Renal pelvis (tissue), 12 donors: ENCODE measurements at places on chromosomes 3 and 15.

DNA sequence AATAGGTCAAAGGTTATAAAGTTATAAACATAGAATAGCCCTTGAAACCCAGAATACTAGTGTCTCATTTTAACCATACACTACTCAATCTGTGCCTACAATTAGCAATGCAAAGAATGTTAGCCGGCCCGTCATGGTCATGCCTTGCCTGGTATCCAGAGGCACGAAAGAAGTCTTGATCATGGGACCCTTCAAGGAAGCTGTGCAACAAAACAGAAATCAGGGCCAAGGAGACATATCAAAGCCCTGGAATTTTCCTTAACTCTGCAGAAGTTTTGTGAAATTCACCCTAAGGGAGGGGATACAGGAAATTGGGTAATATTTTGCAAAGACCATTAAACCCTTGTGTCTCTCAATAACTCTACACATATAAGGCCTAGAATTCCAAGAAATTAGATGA lies 482.4 kb downstream of the ROBO1 start:
- no peak for DNase-seq

DNA sequence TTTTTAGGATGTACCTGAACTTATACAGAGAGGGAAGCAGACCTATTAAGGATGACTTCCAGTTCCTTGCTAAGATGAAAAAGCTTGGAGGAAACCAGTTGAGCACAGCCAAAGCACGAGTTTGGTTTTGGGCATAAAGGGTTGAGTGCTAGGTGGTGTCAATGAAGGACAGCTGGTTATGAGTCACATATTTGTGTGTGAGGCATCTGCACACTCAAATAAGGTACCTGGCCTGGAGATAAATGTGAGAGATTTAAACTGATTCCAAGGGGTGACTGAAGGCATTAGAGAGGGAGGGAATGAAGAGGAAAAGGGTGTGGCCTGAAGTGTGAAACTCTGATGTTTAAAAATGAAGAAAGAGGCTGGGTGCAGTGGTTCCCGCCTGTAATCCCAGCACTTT lies 486.7 kb downstream of the DIPK2A start:
- DNase-seq, result no peak

DNA sequence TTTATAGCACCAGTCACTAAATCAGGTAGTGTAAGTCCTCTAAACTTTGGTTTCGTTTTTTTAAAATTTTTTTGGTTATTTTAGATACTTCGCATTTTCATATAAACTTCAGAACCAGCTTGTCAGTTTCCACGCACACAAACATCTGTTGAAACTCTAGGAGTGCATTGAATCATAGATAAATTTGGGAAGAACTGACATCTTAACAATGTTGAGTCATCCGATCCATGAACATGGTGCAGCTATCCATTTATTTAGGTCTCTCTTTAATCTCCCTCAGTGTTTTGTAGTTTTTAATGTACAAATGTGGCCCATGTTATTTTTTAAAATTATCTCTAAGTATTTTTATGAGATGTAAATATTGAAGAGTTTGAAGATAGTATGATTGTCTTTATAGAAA lies 17.7 kb downstream of the TICRR start:
- DNase-seq, result no peak

DNA sequence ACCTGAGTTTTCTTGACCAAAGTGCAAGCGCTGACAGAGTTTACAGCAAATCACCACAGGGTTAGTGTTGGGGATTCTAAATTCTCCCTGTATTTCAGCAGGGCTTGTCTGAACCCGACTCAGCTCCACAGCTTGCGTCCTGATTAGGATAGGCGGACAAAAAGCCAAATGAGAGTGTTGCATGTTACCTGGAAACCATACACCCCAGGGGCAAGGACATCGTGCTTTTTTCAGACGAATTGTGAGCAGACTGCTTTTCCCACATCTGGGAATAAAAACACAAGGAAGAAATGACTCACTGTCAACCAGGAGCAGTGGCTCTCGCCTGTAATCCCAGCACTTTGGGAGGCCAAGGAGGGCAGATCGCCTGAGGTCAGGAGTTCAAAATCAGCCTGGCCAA lies 3.0 kb downstream of the DZIP1L start:
- DNase-seq, result no peak

DNA sequence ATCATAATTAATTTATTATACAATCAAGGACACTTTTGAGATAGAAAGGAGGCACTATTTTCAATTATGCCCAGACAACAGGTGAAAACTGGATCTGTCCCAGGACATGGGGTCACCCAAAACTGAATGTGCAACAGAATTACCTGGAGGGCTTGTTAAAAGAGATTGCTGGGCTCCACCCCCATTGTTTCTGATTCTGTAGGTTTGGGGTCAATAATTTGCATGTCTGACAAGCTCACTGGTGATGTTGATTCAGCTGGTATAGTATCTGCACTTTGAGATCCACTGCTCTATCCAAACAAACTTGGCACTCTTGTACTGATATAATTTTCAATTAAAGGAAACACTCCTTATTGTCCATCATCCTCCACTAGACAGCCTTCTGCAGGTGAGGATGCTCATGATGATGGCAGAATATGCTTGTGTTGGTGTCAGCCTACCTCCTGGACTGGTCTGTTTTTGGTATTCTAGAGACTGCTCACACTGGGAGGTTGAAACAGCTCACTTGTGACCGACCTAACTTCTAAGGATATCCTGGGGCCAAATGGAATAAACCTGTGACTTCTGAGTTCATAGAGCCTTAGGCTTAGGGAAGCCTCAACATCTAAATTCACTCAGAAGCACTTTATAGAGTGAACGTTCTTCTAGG lies 2.2 kb downstream of the P2RY14 start:
- no peak for DNase-seq

GRCh38 chr3:5305684-5305989 lies 118.1 kb downstream of the EDEM1 start:
- no peak for DNase-seq

DNA sequence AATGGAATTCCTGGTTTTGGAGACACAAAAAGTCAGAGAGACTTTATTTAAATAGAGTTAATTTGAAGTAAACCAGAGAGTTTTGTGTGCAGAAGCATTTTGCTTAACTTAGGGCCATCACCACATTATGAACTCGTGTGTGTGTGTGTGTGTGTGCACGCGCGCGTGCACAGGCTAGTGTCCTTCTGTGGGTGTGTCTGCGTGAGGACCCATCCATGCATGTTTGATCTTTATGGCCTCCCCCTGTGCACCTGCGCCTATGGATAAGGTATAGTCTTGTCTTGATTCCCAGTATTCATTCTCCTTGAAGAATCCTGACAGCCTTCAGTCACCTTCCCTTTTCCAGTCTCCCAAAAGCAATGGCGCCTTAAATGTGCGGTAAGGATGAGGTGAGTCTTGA lies 26.0 kb downstream of the MUC20 start:
- DNase-seq, result no peak

DNA sequence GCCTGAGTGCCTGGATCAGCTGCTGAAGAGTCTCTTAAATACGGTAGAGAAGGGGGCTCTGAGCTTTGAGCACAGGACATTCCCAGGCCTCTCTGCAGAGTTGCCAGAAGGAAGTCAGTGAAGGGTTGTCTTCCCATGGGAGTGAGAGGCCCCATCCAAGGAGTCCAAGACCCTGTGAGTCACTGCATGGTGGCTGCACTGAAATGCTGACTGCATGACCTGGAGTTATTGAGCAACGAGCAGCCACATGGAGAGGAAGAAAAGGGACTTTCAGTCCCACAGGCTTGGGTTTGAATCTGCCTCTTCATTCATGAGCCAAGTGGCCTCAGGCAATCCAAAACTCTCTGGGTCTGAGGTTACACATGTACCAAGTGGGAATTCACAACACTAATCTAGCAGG lies 69.6 kb upstream of the RASGRF1 start:
- no peak for DNase-seq

- no peak for DNase-seq
Measured at GRCh38 chr15:45268135-45268534, 16.1 kb downstream of the SLC28A2 start.

GRCh38 chr3:153680526-153680925 lies 440.7 kb upstream of the ARHGEF26 start:
- no peak for DNase-seq

GRCh38 chr15:60821462-60822061 lies 342.6 kb upstream of the ICE2 start:
- no peak for DNase-seq

DNA sequence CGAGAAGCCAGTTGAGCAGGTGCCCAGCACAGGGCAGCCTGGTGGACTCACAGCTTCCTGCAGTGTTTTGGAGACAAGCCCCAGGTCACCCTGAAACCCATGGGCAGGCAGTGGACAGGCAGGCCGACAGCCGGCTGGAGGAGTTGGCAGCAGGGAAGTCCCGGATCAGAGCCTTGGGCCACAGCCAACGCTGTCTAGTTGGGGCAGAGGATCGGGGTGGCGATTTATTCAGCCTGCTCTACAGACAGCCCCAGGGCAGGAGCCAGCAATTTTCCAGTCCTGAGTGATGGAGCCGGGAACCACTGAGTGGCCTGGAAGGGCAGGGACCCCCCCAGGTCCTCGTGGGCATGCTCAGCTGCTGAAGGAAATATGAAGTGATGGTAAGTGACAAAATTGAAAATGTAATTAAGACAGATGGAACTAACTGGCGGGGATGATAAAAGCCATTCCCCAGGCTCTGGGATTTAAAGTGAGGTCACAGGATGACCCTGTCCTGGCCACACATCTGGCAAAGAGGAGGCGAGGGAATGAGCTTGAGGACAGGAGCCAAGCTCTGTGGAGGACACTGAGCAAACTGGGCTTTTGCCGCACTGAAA lies 34.4 kb upstream of the TBC1D21 start:
- DNase-seq, result no peak

DNA sequence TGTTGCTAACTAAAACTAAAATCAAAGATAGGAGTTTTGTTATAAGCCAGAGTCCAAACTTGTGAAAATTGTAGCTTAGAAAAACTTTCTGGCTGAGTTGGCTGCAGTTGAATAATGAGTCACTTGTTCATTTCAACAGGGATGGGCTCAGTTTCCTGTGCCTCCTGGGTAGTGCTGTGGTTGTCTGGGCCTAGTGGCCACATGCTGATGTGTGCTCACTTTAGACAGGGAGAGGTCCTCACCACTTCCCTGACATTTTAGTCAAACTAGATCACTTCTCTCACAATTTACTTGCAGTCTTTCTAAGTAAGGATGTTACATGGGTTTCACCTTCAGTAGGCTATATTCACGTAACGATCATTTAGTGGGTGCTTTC lies 6.3 kb upstream of the UBE2Q2 start:
- DNase-seq, result no peak

DNA sequence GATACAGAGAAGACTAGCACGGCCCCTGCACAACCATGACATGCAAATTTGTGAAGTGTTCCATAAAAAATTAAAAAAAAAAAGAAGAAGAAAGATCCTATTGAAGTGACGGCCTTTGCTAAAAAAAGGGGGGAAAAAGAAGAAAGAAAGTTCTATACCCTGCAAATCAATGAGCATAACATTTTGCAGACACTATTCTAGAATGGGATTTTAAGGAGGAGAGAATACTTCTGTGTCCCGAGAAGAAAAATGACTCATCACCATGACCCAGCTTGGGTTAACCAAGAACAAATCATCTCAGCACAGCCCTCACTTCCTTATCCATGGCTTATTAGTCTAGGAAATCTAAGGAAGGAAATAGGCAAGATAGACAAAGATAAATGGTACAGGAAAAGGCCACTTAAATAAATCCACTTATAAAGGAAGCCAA lies 7.4 kb upstream of the SH3BP5 start:
- no peak for DNase-seq

DNA sequence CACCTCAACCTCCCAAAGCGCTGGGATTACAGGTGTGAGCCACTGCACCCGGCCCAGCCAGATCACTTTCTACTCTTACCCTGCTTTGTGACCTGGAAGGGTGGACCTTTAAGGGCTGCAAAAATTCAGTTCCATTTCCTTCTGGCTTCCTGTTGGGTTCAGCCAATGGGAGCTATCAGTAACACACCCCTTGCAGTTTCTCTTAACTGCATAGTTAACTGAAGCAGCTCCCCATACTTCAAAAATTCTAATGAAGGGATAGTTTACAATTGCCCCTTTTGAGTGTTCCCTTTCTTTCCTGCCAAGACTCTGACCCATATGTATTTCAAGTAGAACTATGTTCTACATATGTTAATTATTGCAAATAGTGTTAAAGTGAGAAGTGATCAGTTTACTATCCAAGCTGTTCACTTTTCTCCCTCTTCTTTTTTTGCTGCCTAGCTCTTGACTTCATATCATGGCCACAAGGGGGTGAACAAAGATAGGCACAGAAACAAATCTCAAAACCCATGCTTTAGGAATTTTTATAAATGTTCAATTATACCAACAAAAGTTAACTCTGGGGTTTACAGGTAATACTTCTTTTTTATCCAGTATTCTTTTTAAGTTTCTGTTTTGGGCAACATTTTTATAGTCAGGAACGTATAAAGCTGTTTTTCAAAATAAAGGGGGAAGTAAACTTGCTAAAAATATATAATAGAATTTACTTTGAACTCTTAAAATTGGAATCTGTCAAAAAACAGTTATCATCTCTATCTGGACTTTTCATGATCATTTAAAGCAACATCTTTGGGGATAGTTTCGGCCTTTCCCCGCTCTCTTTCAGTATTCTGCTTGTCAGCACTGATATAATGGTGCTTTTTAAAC lies 8.1 kb downstream of the PGBD4 start:
- DNase-seq, result no peak

GRCh38 chr3:185701611-185702261 lies 115.6 kb downstream of the SENP2 start:
- DNase-seq, result no peak

DNA sequence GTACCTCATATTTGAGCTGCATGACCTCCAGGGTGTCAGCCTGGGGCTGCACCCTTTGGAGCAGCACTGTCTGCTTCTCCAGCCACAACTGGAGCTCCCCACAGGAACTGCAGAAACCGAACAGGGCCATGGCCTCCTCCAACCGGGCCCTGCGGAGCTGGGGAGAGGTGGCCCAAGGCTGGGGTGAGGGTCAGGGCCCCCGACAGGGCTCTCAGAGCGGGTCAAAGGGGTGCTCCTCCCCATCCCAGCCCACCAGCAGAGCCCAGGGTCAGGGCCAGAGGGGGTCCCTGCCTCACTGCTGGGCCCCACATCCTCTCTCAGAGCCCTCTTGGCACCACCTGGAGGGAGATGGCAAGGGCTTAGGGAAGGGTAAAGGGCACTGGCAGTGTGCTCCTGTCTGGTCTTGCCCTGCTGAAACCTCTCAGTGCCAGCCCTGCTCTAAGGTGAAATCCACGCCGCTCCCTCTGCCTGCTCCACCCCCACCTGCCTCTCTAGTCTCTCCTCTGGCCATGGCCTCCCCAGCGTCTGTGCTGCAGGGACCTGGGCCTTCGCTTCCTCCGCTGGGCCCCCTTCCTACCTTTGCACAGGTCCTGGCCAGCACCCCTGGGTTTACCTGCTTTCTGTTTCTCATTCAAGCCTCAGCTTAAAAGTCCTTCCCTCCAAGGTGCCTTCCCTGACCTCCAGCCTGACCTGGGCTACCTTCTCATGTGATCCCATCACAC lies 13.5 kb downstream of the SPTBN5 start:
- no peak for DNase-seq

GRCh38 chr15:40538976-40539375 lies 25.9 kb downstream of the CCDC32 start:
- peak; percentile 36 for DNase-seq

DNA sequence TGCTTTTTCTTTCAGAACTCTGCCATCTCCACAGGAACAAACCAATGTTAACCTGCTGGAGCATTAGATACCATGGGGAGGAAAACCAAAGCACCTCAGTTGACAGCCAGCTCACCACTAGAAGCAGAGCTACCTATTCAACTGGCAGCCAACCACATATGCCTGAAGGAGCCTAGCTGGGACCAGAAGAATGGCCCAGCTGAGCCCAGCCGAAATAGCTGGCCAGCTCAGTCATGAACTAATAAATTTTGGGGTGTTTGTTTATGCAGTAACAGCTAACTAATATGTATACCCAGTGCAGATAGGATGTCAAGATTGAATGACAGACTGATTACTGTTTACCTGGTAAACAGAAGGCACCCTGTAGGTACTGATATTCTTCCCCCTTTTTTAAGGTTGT lies 1117.5 kb downstream of the TBL1XR1 start:
- DNase-seq, result no peak
